ENCODE measurements at places on chromosomes 12 and 14. TPM values are rescaled to one million over a fixed set of nuclear protein-coding genes. Genes with fewer than 3 reads are reported as not detected.

- H3K4me1 ChIP-seq = no peaks in the 10 kb centered on the region
- H3K4me3 ChIP-seq = no peak overlapping the region
- H3K27me3 ChIP-seq = peaks cover 5% of the 10 kb centered on the region
- H3K27ac ChIP-seq = no peak overlapping the region
These were observed 39.8 kb upstream of the NUAK1 start for GRCh38 chr12:106178562-106178961.

DNA sequence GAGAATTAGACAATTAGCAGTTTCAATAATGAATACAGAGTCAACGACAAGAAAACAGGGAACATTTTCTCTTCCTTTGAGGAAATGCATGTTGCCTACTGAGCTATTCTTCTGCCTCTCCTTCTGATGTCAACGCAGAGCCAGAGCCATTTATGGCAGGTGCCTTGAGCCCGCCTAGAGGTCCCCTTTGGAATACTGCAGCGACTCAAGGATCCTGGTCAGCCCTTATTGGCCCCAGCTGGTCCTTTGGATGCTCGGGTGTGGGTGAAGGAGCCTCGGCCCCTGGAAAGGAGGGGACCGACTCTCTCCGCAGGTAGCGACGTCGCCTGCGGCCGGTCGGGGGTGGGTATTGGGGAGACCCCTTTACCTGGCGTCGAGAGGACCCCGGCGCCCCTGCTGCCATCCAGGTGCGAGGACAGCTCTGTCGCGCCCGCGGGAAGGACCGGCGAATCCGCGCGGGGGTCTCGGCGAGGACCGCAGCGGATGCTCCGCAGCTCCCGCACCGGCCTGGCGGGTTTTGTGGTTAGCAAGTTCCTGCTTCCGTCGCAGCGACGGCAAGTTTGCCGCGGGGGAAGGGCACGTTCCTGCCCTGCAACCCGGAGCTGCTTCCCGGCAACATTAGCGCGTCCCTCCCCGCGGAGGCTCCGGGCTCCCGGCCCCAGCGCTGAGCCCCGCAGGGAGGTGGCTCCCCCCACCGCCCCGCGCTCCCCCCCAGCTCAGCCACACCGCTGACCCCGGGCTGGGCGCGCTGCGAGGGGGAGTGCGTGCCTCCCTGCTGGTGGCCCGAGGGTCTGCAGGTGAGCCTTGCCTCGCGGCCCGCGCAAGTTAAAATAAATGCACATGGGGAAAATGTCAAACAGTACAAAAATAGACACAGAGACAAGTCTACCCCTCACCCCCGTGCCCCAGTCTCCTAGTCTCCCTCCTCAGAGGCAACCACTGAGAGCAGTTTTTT lies at the start of gene MANSC1:
MANSC1 (minus strand) TSS at position 532 of the 955 bp plus-strand sequence. CDS start 6,928 bp downstream, outside the sequence.
- peak within 1 kb of the TSS; percentile 70 for H3K4me3 ChIP-seq
- H3K4me1 ChIP-seq = peaks cover 24% of the 10 kb centered on the region
- H3K27me3 ChIP-seq = no peaks in the 10 kb centered on the region

- peaks cover 5% of the 10 kb centered on the region for H3K27me3 ChIP-seq
These were observed 9.6 kb upstream of the SERPINA11 start for GRCh38 chr14:94462219-94462551.

Gene TEAD4
- 3.7 TPM for total RNA-seq

- DNase-seq = peak; percentile 63
- H3K4me3 ChIP-seq = no peak overlapping the region
- H3K36me3 ChIP-seq = no peaks in the 10 kb centered on the region
These were observed 115.6 kb downstream of the DIP2B start for GRCh38 chr12:50620109-50620977.

Gene ADAMTS20
- not detected for total RNA-seq

Gene POLE2
- 40.3 TPM for total RNA-seq

Gene FAM186B
- 0.12 TPM for total RNA-seq

DNA sequence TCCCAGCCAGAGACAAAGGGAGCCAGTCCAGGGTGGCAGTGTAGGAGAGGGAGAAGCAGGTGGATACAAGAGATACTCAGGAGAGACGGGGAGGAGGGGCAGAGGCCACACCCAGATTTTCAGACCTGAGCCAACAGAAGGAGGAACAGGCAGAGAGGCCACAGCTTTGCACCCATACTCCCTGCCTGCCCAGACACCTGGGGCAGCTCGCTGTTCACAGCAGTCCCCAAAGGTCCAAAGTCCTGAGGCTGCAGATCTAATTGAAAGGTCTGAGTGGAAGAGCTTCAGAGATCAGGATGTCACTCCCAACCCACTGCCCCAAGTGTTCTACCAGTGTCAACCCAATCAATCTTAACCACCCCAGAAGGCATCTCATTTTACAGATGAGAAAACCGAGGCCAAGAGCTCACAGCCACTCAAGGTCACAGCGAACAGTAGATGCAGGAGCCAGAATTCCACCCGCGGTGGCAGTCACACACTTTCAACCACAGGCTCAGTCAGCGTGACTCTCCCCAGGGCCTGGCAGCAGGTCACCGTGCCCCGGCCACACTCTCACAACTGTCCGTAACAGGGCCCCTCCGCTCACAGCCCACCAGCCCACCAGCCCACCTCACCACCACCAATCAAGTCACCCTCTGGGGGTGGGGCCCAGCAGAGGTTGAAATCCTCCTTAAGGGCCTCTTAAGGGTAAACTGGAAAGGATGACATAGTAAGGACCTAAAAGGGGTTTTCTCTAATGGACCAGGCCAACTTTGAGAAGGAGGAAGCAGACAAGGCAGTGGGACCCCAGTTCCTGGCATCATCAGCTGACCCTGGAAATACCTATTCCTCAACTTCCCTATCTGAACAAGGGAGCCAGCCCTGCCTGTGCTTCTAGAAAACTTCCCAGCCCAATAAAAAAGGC lies 33.3 kb downstream of the ACTN1 start:
- H3K27ac ChIP-seq = peak overlapping the region; percentile 51
- peaks cover 74% of the 10 kb centered on the region for H3K4me1 ChIP-seq
- no peak overlapping the region for H3K4me3 ChIP-seq
- no peaks in the 10 kb centered on the region for H3K36me3 ChIP-seq
- H3K27me3 ChIP-seq = no peaks in the 10 kb centered on the region

- peaks cover 21% of the 10 kb centered on the region for H3K36me3 ChIP-seq
- no peaks in the 10 kb centered on the region for H3K27me3 ChIP-seq
- H3K27ac ChIP-seq = peak overlapping the region; percentile 98
- DNase-seq = peak; percentile 91
These were observed 11.2 kb downstream of the RHOF start for GRCh38 chr12:121781998-121782979.

Data from activated naive CD4-positive, alpha-beta T cell treated with anti-CD3 and anti-CD28 coated beads for 36 hours (primary cell).